ENCODE measurements at places on chromosomes 13 and 19.
A peak's percentile ranks its signal among the peaks of the same experiment; 100 is the strongest.

GRCh38 chr13:97786510-97786909 is 167.0 kb upstream of the IPO5 start:
- DNase-seq = no peak

GRCh38 chr19:47227352-47228167 is 3.4 kb downstream of the BBC3 start:
- peak; percentile 92 for DNase-seq

- no peak for DNase-seq
Observed at GRCh38 chr19:31937983-31938382, 407.4 kb upstream of the ZNF507 start.

DNA sequence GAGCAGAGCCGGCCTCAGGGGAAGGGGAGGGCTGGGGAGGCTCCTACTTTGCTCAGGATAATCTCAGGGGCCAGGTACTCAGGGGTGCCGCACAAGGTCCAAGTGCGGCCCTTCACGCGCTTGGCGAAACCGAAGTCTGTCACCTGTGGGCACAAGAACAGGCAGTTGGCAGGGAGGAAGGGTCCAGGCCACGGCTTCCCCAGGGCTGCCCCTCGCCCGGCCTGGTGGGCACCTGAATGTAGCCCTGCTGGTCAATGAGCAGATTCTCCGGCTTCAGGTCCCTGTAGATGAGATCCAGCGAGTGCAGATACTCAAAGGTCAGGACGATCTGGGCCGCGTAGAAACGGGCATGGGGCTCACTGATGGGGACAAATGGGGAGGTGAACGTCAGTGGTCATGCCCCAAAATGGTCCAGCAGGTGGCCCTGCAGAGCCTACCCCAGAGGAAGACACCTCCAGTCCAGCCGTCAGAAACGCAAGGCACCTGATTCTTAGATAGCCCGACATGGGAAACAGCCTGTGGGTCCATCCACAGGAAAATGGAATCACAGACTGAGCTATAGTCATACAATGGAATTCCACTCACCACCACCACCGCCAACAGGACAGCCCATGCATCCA is 7.1 kb upstream of the SAMD1 start:
- peak; percentile 36 for DNase-seq

DNA sequence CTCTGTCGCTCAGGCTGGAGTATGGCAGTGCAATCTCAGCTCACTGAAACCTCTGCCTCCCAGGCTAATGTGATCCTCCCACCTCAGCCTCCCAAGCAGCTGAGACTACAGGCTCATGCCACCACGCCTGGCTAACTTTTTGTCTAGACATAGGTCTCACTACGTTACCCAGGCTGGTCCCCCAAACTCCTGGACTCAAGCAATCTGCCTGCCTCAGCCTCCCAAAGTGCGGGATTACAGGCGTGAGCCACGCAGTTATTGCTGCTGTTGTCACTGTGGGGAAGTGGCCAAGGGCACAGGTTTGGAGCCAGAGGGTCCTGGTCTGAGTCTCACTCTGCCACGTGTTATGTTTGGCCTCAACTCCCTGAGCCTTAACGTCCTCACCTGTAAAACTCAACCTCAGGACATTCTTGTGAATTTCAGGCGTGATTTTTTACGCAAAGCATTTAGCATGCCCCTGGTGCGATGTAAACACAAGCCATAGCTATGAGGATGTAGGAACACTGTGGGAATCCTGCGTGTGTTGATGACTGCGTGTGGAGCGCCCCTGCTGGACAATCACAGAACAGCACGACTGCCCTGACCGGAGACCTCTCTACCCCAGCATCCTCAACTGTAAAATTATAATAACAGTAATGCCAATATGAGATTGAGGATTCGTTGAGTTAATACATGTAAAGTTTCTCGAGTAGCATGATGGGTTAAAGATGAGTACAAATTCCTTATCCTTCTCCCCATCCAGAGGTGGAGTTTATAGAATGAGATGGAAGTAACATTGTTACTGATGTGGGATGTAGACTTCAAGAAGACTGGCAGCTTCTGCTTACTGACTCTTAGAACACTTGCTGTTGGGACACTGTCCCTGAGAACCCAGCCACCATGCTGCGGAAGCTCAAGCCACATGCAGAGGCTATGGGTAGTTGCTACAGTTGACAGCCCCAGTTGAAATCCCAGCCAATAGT is 41.8 kb upstream of the PNMA8B start:
- DNase-seq = peak; percentile 64

DNA sequence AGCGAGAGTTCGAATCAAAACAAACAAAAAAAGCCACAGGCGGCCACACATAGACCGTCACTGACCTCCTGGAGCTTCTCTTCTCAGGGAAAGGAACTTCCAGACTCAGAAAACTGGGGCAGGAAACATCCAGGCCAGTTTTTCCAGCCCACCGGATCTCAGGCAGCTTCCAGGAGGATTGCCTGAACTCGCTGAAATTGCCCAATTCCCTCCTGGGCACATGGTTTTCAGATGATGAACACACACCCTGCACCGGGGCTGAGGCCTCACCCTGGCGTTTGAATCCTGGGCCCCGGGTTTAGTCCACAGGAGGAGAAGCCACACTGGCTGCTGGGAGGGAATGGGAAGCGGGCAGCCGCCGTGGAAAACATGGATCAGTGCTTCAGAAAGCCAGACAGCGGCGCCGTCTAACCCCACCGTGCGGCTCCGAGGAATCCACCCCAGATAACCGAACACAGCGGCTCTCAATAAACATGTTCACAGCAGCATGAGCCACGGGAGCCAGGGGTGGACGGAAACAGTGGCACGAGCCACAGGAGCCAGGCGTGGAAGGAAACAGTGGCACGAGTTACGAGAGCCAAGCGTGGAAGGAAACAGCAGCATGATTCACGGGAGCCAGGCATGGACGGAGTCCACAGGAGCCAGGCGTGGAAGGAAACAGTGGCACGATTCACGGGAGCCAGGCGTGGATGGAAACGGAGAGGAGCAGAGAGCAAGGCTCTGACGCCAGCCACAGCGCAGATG is 18.2 kb upstream of the PTBP1 start:
- no peak for DNase-seq

GRCh38 chr13:60852886-60853285 is 455.9 kb downstream of the TDRD3 start:
- no peak for DNase-seq

GRCh38 chr13:30978981-30979956 is 46.8 kb downstream of the TEX26 start:
- peak; percentile 39 for DNase-seq

GRCh38 chr13:52921194-52921593 is 72.8 kb upstream of the PCDH8 start:
- DNase-seq = peak; percentile 30

DNA sequence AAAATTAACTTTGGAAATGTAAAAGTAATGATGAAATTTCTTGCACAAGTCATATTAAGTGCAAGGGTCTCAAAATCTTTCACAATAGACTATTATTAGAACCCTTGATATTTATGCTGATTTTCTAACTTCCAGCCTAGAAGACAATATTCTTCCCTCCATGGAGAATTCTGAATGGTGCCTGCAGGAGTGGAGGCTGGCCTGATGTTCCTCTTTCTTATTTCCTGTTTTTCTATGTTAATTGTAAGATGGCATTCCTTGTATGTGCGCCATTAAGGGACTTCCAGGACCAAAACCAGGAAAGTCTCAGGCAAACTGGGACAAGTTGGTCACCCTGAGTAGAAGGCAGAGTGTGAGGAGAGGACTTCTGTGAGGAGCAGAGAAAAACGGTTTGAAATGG is 294.9 kb downstream of the DLEU7 start:
- no peak for DNase-seq

DNA sequence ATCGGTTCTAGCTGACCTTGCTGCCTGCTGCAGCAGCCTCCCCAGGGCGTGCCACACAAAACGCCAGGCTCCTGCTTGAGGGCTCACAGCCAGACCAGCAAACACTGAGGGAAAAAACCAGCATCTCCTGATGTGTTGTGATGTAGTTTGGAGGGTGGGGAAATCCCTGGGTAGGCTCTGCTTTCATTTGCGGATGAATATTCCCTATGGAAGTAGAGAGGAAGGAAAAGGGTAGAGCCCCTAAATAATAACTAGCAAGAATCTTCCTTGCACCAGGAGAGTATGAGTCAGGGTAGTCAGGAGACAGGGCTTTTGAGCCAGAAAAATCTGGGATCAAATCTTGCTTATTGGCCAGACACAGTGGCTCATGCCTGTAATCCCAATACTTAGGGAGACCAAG is 545.3 kb downstream of the RFC3 start:
- DNase-seq = no peak

- no peak for DNase-seq
Observed at GRCh38 chr13:20431687-20432384, 93.8 kb downstream of the CRYL1 start.

- no peak for DNase-seq
Observed at GRCh38 chr13:105990256-105990958, 545.1 kb downstream of the EFNB2 start.

GRCh38 chr13:33367926-33368325 is 82.4 kb upstream of the STARD13 start:
- peak; percentile 96 for DNase-seq

GRCh38 chr19:40224342-40225150 is 1.9 kb downstream of the CCNP start:
- DNase-seq = no peak

DNA sequence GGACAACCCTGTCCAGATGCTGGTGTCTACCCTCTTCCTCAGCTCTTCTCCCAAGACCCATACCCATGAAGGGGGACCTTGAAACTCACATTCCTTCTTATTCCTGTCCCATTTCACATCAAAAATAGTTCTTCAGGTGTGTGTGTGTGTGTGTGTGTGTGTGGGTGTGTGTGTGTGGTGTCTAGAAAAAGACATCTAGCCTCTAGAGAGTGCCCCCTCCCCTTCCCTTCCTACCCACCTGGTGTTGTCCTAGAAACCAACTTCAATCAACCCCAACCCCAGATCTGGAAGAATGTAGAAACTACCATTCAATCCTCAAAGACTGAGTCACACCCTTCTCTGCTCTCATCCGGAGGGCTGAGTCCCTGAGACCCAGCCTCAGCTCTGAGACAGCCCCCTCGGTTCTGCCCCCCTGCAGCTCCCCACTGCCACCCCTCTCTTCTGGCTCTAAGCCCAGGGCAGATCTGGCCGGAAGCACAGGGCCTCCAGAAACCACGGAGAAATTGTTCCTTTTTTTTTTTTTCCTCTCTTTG is 3.5 kb downstream of the KCNN4 start:
- peak; percentile 95 for DNase-seq

DNA sequence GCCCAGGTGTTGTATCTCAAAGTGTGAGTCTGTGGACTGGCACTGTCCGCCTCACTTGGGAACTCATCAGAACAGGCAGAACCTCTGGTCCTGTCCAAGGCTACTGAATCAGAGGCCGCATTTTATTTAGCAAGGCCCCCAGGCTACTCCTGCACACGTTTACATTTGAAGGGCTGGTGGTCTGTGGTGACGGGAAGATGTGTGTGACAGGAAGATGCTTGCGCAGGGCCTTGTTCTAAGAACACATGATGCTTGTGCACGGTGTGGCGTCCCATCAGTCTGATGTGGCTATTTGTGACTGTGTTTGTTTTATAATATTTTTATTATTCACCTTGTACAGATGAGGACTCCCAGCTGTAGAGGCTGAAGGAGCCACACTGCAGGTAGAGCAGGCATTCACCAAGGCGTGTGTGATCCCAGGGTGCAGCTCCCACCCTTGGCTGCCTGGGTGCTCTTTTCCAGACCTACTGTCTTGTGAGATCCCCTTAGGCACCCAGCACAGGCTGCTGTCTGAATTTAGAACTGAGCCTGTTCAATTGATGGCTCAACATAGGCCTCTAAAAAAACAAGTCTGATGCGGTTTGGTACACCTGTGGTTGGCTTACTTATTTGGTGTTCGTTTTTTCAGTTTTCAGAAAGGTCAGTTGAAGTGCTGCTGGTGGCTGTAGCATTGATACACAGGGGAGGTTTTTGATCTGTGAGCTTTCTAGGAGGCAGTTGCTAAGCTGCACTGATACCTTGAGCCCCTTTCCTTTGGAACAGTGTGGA is 3.1 kb downstream of the SLC25A15 start:
- no peak for DNase-seq

DNA sequence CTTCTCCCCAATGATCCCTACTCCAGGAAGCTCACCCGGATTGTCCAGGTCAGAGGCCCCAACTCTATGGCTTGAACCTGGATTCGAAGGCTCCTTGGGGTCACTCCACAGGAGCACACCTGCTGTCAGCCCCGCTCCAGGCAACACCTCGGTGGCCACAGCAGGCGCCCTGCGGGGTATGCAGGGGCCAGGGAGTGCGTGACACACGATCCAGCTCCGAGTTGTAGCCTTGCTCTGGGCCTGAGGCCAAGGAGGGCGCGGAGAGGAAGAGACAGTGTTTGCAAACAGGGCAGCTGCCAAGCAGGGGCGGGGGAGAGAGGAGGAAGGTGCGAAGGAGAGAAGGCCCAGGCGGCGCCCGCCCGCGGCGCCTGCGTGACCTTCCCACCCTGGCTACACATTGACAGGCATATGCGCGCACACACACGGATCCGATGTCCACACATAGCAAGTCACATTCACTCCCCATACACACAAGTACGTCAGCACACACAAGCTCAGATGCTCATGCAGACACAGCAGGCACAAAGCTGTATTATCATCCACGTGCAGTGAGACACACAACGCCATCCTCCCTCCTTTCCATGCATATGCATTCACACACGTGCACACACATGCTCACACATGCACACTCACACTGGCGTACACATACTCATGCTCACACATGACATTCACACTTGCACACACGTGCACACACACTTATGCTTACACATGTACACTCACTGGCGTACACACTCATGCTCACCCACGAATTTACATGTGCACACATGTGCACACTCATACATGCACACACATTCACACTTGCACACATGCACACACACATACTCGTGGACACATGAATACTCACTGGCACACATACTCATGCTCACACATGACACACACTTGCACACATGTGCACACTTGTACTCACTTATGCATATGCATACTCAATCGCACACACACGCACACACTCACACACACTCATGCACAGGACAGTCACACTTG is 10.4 kb downstream of the SBK2 start:
- DNase-seq = peak; percentile 79

DNA sequence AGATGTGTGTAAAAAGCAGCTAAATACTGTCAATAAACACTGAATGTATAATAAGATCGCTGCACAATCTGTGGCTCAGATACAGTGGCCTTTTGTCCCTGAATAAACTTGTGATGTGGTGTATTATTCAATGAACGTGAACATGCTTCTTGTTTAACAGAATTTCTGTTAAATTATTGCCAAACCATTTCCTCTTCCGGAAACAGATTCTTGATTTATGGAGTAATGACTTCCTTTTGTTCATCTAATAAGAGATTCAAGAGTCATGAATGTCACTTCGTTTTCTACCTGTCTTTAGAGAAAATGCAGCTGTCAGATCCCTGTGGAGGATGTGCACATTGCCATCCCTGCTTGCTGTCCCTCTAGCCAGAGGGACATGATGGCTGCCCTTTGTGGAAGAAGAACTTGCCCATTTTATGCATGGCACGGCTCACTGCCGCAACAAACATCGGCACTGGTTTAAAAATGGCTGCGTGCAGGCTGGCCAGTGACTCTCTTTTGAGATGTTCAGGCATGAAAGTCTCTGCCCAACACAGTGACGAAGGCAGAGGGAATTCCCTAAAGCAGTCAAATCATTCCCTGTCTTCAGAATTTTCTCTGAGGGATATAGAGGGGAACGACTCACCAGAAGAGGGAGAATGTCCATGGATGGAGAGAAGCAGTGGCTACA is 3.1 kb upstream of the TNFSF13B start:
- peak; percentile 80 for DNase-seq
